ENCODE measurements at places on chromosomes 5 and 9.

GRCh38 chr5:145768863-145769262 is 66.3 kb downstream of the PRELID2 start:
- DNase-seq, result no peak

GRCh38 chr5:115895821-115896220 is 54.1 kb downstream of the AP3S1 start:
- DNase-seq, result no peak

DNA sequence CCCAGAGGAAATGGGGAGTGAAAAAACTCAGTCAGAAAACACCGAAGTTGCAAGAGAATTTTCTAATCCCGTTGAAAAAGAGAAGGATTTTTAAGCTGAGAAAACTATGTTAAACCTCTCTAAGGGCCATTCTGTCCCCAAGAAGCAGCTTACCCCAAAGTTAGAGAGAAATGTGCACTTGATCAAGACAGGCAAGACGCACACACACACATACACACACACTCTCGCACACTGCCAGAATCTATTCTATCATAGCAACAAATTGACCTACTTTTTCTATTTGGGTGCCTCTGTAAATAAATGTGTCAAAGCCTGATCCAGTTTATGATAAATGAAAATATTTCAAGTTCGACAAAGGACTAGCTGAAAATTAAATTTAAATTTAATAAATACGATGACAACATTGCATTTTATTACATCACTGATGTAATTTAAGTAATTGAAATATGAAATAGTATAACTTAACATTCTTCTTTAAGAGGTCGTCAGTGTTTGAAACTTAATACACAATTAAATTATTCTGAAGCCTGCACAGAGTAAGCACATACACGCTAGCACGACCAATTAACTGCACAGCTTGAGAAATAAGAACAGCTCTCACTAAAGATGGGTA is 5.9 kb downstream of the NFIL3 start:
- no peak for DNase-seq

- DNase-seq, result no peak
Measured at GRCh38 chr5:76445830-76446229, 42.7 kb downstream of the IQGAP2 start.

DNA sequence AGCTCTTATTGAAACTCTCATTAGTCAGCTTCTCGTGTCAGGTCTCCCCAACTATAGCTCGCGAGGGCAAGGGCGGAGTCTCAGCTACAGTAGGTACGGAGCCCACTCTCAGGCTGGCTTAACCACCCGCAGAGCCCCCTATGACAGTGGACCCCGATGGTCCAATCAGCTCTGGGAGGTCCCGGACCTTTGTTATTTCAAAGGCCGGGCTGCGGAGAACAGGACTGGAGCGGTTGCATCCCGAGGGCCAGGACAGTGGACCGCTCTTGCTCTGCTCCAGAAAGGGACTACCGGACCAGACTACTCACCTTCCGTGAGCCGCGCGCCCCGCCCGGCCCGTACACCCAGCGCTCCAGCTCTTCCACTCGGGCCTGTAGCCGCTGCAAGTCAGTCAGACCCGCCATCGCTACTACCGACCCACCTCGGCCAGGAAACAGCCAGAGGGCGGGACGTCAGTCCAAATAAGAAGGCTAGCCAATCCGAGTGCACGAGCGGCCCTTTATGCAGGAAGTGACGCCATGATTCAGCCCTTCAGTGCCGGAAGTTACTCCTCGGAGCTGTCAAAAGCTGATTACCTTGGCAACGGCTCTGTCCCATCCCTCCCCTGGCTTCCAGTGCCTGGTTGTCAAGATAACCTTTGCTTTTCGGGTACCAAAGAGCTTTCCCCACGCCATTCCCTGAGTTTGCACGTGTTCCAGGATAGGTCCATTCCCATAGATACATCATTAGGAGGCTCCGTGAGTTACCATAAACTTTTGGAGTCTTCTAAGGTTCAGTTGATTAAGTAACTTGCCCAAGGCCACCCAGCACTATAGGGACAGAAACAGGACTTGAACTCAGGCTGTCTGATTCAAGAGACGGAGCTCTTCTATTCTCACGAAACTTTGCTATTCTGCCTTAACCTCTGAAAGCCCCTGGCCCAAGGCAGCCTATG is at the start of gene DCTN3:
TSS of gene DCTN3 (minus strand) at position 435 of the 934 bp plus-strand sequence. CDS start at position 404, 31 bp downstream.
- peak; percentile 95 for DNase-seq

DNA sequence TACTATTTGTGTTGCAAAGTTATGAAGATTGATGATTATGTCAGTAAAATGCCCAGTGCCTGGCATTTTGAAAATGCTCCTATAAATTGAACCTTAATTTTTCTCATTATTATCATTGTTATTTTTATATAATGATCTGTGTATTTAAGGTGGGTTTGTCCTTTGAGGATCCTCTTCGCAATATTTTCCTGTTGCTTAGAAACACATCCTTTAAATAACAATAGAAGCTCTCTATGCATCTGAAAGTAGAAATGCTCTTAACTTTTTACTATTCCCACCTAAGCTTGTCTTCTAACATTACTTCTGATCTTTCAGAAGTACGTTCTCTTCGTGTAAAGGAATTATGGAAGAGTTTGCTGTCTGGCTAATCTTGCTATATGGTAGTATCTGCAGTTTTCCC is 214.7 kb upstream of the TLX3 start:
- DNase-seq, result no peak

- no peak for DNase-seq
Measured at GRCh38 chr5:147686421-147686820, 96.1 kb downstream of the JAKMIP2 start.

GRCh38 chr9:34403554-34404380 is 27.1 kb upstream of the MYORG start:
- DNase-seq, result peak; percentile 28

All from NCI-H2081 treated with DMSO at 0.1 percent for 48 hours (cell line).